ENCODE measurements at places on chromosomes 16 and 17.

GRCh38 chr17:63232565-63233310 lies 213.4 kb downstream of the CYB561 start:
- DNase-seq, result no peak

DNA sequence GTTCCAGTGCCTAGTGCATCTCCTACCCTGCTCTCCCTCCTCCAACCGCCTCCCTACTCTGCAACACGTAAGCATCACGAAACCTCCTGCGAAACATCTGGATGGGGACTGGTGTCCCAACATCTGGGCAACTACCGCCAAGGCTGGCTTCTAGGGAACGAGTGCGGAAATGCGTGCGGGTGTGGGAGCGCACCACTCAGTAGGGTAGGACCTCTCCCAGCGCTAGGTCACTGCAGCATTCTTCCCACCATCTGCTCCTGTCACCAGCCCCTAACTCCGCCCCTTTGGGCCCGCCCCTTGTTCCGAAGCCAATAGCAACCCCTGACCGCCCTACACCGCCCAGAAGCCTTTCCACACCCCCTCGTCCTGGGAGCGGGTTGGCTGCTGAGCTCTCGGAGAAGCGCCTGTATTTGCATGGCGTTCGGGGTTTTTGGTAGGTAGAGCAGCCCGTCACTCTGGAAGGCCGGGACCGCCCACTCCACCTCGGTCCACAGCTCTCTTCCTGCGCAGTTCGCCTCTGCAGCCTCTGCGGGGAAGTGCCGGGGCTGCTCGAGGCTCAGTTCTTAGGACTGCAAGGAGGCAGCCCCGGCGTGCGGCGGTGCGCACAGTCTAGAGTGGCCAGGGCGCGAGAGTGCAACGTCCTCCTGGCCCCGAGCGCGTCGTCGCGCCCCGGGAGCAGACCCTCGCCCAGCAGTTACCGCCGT lies at the start of gene HS3ST3B1:
HS3ST3B1 (plus strand) TSS at position 507 of the 704 bp plus-strand sequence. CDS start 438 bp downstream, outside the sequence.
- DNase-seq, result peak; percentile 81

- DNase-seq, result no peak
Observed at GRCh38 chr16:51051671-51052070, 99.4 kb downstream of the SALL1 start.

DNA sequence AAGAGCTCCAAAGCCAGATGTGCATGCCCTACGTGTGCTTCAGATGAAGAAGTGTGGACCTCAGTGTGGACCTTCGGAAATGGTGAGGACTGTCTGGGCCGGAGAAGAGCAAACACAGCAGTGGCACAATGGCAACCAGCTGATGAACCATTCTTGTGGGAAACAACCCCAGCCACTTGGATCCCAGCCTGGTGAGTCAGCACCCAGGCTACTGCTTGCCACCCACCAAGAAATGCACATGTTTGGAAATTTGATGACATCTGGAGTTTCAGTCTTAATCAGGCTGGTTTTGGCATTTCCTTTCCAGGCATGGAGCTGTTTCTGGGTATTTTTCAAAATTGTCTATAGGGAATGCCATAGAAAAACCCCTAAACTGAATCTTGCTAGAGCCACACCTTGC lies 42.7 kb downstream of the DYNLRB2 start:
- no peak for DNase-seq

- no peak for DNase-seq
Observed at GRCh38 chr16:47244206-47244605, 100.5 kb upstream of the NETO2 start.

GRCh38 chr16:54585094-54585997 lies 298.8 kb upstream of the IRX3 start:
- DNase-seq, result no peak

DNA sequence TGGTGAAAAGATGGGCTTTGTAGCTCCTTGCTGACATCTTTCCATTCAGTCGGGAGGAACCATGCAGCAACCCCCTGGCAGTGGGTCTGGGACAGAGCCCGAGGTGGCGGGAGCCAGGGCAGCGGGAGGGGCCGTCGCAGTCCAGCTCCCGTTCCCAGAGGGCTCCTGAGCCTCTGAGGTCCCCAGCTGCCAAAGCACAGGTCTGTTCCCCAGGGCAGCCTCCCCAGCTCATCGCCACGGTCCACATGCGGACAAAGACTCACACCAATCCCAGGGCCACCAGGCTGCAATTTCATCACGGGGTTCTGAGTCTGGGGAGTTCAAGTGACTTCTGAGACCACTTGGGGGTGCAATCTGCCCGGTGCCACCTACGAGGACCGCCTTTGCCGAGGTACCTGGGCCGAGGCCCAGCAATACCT lies 196.0 kb downstream of the RBFOX3 start:
- DNase-seq, result no peak

DNA sequence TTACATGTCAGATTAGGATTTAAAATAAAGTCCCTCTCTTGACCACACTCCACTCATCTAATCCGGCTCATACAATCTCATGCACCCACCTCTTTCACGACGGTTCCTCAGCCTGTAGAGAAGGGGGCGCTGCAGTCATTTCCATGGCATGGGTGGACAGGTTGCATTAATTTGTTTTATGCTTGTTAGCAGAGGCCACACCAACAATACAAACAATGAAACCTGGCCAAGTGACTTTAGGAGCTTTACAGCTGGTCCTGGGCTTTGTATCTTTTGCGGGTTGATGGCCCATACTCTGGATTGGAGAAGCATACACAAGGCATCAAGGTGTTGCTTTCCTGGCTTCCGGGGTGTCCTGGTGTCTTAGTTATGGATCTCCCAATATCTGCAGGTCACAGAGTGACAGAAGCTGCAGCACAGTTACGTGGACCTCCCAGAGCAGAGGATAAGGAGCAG lies 9.7 kb upstream of the SNF8 start:
- no peak for DNase-seq

DNA sequence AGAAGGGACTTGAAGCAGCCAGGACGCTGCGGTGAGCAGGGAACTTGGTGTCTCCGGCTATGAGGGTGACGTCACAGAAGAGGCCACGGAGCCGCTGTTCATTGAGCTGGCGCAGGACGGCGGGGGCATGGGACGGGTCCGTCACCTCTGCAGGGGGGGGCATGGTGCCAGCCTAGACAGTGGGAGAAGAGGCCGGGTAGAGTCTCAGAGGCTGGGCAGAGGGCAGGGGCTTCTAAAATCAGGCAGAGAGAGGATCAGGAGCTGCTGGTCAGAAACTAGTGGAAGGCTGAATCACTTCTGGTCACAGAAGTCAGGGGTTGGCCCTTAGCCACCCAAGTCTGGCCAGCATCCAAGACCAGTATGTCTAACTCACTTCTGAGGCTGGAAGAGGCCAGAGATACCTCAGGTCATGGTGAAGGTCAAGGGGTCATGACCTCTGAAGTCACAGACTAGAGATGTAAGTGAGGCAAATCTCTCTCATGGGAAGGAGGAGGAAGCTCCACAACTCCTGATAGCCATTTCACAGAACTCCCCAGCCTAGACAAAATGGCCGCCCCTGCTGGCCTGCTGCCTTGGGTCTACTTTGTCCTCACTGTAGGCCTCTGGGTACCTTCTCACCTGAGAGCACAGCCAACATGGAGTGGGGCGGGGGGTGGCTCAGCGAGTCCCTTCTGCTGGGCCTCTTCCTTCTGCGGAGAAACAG lies 12.6 kb downstream of the ZBTB4 start:
- DNase-seq, result no peak

GRCh38 chr17:48412841-48413240 lies 17.2 kb downstream of the SKAP1 start:
- no peak for DNase-seq

DNA sequence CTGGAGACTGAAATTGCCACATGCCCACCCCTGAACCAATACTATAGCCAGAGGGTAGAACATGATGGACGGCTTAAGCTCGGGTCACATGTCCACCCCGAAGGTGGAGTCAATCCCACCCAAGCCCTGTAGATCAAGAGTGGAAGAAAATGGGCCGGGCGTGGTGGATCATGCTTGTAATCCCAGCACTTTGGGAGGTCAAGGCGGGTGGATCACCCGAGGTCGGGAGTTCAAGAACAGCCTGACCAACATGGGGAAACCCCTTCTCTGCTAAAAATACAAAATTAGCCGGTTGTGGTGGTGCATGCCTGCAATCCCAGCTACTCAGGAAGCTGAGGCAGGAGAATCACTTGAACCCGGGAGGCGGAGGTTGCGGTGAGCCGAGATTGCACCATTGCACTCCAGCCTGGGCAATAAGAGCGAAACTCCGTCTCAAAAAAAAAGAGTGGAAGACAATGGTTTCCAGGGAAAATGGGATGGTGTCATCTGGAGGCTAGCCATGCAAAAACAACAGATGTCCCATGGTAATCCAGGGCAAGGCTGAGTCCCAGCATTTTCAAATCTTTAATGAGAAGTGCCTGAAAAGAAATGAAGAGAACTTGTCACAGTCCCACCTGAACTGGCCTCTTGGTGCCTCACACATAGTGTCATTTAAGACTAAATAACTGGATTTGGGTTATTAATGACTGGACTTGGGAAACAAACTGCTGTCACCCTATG lies 30.1 kb downstream of the CD300LF start:
- DNase-seq, result no peak

DNA sequence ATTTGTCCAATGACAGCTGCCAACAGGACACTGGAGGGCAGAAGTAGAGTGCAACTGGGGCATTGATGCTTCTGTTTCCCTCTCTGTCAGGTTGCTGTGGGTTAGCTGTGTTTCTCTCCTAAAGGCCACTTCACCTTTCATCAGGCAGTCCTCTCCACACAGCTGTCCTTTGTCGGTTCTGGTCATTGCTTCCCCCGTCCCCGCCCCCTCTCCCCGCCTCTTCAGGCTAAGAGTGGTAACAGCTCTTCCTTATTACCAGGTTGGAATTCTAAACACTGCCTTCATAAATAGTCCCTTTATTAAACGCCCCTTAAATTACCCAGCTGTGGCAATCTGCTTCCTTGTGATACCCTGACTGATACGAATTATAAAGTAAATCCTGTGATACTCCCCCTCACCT lies 31.8 kb upstream of the NSRP1 start:
- no peak for DNase-seq

DNA sequence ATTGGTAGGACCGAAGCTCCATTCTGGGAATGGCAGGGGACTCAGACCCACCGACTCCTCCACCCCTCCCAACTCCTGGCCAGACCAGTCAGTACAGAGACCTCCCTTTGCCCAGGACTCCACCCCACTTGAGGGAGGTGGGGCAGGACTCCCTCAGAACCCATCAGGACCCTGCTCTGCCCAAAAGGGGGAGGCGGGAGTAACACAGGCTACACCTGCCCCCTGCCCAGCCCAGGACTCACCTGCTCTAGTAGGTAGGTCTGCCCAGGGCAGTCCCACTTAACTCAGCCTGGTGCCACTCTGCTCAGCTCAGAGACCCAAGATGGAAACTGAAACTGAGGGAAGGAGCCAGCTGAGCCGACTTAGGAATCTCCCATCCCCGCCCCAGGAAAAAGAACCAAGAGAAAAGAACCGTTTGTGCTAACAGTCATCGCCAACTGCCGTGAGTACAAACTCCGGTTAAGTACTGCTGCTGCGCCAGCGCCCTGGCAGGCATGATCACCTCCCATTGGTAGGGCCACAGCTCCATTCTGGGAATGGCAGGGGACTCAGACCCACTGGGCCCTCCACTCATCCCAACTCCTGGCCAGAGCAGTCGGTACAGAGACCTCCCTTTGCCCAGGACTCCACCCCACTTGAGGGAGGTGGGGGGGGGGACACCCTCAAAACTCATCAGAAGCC lies 503 bp downstream of the DHX58 start:
- DNase-seq, result no peak

GRCh38 chr16:84153660-84154214 lies 8.6 kb downstream of the DNAAF1 start:
- DNase-seq, result no peak

DNA sequence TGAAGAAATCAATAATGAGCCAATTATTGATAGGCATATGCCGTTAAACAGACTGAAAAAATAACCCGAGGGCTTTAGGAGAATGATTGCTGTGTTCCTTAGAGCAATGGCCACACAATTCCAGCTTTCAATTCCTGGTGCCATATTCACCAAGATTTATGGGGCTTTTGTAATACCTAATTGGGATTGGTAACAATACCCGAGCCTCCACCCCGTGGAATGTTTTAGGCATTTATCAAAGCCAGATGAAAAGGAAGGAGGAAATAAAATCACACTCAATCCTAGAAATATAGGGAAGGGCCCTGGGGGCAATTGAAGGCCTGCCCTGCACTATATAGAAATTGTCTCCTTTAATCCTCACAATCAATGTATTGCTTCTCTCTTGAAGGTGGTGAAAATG lies 42.1 kb upstream of the MLYCD start:
- DNase-seq, result no peak

DNA sequence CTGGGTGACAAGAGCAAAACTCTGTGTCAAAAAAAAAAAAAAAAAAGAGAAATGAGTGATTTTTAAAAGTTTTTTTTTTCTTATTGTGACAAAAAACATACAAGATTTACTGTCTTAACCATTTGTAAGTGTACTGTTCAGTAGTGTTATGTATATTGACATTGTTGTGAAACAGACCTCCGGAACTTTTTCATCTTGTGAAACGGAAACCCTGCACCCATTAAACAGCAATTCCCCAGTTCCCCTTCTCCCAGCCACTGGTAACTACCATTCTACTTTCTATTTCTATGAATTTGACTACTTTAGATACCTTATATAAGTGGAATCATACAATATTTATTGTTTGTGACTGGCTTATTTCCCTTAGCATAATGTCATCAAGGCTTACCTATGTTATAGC lies 18.7 kb downstream of the DUS2 start:
- no peak for DNase-seq

DNA sequence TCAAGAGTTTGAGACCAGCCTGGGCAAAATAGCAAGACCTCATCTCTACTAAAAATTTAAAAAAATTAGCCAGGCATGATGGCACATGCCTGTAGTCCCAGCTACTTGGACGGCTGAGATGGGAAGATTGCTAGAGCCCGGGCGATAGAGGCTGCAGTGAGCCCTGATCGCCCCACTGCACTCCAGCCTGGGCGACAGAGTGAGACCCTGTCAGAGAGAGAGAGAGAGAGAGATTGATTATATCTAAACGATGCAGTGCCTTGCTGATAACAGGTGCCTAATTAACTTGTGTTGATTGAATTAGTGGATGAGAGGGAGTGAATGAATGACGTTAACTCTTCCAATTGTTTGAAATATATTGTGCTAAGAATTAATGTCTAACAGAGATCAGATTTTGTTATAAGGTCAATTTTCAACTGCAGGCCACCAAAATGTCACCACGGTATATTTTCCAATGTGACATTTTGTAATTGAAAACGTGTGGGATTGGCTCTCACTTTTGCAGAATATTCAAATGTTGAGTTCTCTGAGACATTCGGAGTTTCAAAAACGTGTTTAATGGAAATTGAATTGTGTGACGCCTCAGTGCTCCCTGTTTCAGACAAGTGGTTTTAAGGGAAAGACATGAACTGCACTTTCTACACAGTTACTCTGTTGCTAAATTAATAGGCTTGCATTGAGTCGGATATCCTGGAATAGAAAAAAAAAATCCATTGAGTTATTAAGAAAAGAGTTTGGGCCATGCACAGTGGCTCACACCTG lies 53.6 kb downstream of the ABAT start:
- no peak for DNase-seq

DNA sequence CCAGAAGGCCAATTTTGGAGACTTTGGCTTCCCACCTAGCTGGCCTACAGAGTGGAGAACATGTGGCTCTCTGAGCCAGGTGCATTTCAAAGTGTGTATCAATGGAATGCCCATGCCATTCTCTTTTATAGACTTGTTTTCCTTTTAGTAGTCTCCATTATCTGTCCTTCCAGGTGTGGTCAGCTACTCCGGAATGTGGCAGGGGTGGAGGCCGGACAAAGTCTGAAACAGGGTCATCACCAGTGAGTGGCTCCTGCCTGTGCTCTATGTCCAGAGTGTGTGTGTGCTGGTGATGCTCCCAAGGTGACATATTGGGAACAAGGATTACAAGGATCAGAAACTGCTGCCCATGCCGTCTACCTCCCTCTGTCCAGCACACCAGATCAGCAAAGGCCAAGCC lies 3.8 kb upstream of the TMEM220 start:
- DNase-seq, result no peak

- no peak for DNase-seq
Observed at GRCh38 chr17:64732336-64733006, 70.4 kb upstream of the SMURF2 start.
